Testis (tissue), 5 donors: ENCODE measurements at places on chromosomes 3 and 15. TPM values are rescaled to one million over a fixed set of nuclear protein-coding genes. Genes with fewer than 3 reads are reported as not detected.

Gene LMOD3
- not detected for total RNA-seq

Gene TNFSF10
- total RNA-seq = 8.1 TPM

Gene UTS2B
- total RNA-seq = 5.9 TPM

Gene FOXL2
- total RNA-seq = 1.9 TPM

Gene SAMD7
- 0.68 TPM for total RNA-seq

Gene CSNK1G1
- total RNA-seq = 32.7 TPM

Gene SI
- total RNA-seq = 1.5 TPM

Gene TYRO3
- total RNA-seq = 156 TPM

DNA sequence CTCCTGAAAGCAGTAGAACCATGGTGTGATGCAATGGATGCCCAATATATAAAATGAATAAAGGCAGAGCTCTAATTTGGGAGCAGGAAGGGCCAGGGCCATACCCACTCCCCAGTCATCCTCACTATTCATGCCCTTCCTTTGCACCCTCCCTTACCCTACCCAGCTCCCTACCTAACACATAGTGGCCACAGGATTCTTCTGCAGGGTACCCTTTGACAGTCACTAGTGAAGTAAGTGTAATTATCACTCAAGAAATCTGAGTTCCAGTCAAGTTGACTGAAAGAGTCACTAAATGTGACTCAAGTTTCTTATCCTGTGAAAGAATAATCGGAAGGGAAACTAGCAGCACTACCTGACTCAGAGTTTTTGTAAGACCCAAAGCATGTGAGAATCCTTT, 69.2 kb downstream of the RASA2 start:
- DNase-seq = no peak

DNA sequence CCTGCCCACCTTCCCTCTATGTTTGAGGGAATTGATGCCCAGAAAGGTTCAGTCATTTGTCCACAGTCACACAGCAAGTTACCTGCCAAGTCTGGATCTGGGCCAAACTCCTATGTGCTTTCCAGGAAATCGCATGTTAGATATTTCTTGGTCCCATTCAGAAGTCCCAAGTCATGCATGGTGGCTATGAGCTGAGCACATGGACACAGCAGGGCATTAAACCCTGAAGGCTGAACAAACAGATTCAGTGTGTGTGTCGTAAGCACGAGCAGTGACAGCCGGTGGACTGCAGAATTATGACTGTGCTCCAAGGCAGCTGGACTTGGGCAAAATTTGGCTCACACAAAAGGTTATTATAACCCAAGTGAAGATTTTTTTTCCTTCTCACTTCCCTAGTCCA, 11.4 kb upstream of the SLC6A6 start:
- no peak for DNase-seq

DNA sequence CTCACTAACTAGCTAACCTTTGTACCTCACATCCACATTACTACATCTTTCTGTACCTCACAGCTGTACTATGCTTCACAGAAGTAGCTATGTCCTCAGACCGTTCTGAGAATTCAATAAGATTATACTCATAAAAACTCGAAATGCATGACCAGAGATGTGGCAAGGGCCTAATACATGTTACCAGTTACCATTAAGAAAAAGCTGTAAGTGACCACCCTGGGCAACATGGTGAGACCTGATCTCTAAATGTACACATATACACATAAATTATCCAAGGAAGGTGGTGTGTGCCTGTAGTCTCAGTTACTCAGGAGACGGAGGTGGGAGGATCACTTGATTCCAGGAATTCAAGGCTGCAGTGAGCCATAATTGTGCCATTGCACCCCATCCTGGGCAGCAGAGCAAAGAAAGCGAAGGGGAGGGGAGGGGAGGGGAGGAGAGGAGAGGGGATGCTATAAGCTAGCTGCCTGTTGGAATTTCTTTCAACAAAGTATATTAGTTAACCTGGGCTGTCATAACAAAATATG, 482.6 kb upstream of the ZNF717 start:
- DNase-seq = no peak

DNA sequence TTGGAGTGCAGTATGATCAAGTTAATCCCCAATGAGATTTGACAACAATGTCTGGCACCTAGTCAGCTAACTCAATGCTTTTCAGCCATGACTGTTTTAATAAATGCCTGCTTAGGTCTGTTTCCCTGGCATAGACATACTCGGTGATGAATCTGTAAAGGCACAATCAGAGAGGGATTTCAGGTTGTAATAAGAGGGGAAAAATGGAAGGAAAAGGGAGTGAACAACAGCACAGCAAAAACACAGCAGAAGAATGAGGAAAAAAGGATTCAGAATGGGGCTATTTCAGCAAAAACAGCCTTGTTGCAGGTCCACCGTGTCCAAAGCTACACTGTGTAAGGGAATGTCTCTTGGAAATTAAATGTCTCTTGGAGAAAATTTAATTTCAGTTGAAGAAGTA, 19.3 kb upstream of the CHD2 start:
- no peak for DNase-seq

DNA sequence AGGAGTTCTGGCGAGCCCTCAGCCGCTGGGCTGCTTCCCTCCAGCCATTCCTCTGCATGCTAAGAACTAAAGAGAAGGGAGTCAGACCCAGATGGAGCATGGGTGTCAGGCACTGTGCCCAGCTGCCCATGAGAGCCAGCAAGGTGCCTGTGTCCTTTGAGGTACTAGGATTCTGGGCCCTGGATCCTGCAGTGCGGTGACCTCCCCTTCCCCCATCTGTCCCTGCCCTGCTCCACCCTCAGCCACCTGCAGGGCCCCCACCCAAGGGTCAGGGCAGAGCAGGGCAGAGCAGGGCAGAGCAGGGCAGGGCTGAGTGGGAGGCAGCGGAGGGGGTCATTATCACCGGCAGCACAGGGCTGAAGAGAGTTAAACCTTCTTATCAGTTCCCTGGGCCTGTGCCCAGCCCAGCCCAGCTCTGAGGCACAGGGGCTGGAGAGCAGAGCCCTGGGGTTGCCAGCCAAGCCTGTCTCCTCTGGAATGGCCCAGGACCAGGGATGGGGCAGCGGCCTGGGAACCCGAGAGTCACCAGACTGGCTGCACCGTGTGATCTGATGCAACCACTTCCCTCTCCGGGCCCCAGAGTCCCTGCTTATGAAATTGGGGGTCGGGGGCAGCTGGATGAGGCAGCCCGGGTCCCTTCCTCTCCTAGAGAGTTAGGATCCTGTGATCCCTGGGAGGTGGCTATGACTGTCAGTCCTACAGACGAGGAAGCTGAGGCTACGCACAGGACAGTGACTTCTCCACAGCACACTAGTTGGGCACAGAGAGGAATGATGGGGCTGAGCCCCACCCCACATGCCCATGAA, 17.3 kb downstream of the ZDHHC19 start:
- peak; percentile 73 for DNase-seq

GRCh38 chr15:52765785-52766184, 24.4 kb downstream of the ONECUT1 start:
- DNase-seq = no peak

DNA sequence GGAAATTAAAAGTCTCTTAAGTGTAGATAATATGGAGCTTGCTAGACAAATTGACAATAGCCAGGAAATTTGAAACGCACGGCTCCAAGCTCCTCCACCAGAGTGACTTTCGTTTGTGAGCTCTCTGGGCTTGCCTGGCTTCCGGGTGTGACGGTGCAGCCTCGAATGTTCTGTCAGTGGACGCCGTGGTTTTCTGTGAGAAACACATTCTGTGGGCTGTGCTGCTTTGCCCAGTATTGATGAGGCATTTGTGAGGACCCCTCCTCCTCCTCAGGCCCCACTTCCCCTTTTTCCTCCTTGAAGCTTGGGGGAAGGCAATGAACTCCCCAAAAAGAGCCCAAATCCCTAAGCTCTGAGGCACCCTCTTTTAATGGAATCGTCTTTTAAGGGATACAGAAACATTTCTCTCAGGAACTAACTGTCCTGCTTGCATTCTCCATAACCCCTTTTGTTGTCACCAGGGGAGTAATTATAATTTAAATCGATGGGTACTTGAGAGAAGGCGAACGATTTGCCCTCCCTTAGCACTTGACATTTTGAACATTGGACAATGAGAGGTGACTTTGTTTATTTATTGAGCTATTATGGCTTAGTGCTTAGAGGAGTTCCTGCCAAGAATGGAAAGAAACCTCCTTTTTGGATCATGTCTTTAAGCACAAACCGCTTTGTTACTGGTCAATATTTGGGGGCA, 40.8 kb downstream of the POLR2M start:
- peak; percentile 30 for DNase-seq

DNA sequence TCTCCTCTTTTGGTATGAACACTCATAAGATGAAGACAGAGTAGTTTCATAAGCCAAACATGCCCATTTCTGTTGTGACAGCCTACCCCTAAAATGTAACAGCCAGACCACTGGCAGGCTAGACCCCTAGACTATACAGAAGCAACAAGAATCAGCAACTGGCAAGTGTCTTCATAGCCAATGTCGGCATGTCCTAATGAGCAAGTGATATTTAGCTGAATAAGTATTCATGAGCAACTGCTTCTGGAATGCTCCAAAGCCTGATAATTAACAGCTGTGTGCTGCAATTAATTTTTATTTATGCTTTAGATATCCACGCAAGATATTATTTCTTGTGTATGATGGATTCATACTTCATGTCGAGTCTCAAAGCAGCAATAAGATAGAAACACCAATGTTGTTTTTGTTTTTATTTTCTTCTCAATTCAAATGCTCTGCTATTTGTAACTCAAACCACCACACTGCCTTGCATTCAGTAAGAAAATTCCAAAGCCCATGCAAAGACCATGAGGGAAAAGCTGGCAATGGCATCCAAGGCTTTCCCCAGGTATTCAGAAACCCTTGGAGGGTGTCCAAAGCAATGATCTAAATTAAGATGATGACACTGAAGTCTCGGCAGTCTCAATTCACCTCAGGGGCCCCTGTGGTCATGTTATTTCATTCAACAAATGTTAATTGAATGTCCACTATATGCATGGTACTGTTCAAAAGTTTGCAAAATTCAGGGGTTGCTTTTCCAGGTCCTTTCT, 167.7 kb upstream of the NECTIN3 start:
- no peak for DNase-seq

DNA sequence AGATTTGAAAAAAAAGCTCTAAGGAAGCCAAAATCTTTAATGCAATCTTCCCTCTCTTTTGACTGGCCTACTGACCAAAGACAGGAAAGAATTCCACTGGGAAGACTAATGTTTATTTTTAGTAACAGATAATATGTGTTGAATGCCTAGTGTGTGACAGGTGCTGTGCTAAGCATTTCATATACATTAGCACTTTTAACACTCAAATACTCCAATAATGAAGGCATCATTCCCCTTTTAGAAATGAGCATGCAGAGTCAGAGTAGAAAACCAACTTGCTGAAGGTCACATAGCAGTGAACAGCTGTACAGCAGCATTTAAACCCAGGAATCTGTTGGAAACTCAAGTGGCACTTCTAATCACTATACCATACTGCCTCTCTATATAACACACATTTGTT, 170.6 kb downstream of the MINAR1 start:
- no peak for DNase-seq

- DNase-seq = no peak
These were observed 187.8 kb downstream of the SHQ1 start for GRCh38 chr3:72660270-72661114.
